ENCODE measurements at places on chromosomes 12 and 14.

DNA sequence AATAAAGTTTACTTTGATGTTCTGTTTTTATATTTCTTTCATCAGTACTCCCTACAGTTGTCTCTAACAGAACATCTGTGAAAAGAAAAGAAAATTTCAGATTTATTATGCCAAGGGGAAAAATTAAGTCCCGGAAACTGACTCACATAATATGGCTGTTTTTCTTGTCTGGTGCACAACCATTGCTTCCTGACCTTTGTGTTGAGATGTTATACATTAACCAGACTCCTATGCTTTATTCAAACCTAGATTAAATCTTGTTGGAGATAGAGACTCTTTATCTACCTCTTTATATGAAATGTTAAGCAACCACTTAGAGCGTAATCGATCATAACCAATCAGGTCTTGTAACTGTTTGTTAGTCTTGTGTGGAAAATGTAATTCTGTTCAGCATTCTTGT is 37.6 kb upstream of the BICD1 start:
- DNase-seq = no peak

- no peak for DNase-seq
Measured at GRCh38 chr12:47184813-47185212, 105.1 kb upstream of the AMIGO2 start.

DNA sequence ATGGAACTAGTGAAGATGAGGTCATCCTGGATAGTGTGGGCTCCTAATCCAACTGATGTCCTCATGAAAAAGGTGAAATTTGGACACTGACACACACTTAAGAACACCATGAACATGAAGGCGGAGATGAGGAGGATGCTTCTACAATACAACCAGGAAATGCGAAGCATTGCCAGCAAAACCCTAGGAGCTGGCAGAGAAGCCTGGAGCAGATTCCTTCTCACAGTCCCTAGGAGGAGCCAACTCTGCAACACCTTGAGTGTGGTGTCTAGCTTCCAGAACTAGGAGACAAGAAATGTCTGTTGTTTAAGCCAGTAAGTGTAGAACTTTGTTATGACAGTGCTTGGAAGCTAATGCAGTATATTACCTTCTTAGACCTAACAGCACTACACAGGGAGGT is 191.9 kb upstream of the PWP1 start:
- no peak for DNase-seq

DNA sequence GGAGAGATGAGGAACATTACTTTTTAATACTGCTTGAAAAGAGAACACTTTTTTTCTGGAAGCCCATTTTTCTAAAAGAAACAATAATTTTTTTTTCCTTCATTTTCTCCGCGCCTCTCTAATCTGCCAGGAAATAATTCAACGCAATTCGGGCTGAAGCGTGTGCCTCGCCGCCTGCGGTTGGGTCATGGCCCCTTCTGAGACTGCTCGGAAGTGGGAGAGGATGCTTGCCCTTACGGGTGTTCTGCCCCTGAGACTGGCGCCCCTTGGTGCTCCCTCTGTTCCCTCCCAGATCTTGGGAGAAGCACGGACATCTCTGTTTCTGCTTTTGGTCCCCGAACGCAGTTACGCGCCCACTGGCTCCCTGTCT is 332 bp upstream of the TBC1D30 start:
- no peak for DNase-seq

GRCh38 chr12:67452119-67452805 is 183.1 kb downstream of the CAND1 start:
- no peak for DNase-seq

GRCh38 chr12:102691773-102692555 is 211.6 kb upstream of the IGF1 start:
- DNase-seq = no peak

DNA sequence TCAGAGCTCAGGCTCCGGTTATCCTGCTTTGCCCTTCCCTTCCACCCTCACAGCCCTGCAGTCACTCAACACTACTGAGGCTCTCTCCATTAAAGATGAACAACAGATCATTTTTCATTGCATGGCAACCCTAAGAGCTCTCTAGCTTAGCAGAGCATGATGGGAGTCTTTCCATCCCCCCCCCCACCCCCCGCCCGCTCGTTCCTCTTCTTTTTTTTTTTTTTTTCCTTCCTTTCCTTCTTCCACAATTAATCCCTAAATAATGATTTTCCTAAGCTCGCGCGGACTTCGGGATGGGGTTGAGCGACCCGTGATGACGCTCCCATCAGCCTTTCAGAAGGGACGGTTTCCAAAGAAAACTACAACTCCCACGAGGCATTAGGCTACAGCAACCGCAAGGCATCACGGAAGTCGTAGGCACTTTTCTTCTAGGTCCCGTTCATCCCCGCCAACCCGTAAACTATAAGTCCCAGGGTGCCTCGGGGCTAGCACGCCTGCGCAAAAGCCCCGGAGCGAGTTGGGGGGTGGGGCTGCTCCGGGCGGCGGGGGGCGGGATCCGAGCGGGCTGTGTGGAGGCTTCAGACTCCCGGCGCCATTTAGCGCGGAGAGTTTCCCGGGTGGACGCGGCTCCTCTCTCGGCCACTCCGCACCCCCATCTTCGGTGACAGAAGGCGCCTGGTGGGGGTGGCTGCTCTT is at the start of gene WNK1:
Gene WNK1, plus strand, starts transcription at position 581 of the 696 bp plus-strand sequence. CDS start 987 bp downstream, outside the sequence.
- DNase-seq = peak; percentile 96

DNA sequence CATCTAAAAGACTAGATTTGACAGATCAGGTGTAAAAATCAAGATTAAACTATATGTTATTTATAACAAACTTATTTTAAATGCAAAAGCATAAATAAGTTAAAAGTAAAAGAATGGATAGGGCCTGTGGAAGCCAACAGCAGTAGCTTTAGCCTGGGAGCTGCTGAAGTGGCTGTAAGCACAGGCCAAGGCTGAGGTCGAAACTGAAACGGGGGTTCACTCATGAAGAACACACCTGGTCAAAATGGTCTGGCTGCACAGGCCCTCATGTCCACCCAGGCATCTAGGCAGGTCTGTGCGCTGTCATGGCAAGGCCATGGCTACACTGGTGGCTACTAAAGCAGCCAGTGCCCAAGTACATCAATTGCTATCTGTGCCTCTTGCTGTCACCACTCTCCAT is 23.1 kb downstream of the CATSPERB start:
- no peak for DNase-seq

GRCh38 chr14:70392676-70393075 is 24.2 kb downstream of the SYNJ2BP start:
- DNase-seq = no peak

- no peak for DNase-seq
Measured at GRCh38 chr14:68493152-68493911, 299.5 kb downstream of the ZFP36L1 start.
